ENCODE measurements at places on chromosomes 7 and 10.
A peak's percentile ranks its signal among the peaks of the same experiment; 100 is the strongest.

GRCh38 chr7:5647816-5648215, 133.6 kb downstream of the RNF216 start:
- no peak for DNase-seq

- no peak for DNase-seq
Measured at GRCh38 chr7:149736478-149737360, 36.7 kb downstream of the ZNF467 start.

GRCh38 chr10:106577266-106577665, 587.2 kb downstream of the SORCS1 start:
- no peak for DNase-seq

- DNase-seq: no peak
Measured at GRCh38 chr10:121436630-121437341, 161.5 kb downstream of the FGFR2 start.

- no peak for DNase-seq
Measured at GRCh38 chr7:52189153-52189778, 846.2 kb upstream of the POM121L12 start.

- DNase-seq: no peak
Measured at GRCh38 chr7:63071396-63071795, 927.3 kb upstream of the ZNF722 start.

DNA sequence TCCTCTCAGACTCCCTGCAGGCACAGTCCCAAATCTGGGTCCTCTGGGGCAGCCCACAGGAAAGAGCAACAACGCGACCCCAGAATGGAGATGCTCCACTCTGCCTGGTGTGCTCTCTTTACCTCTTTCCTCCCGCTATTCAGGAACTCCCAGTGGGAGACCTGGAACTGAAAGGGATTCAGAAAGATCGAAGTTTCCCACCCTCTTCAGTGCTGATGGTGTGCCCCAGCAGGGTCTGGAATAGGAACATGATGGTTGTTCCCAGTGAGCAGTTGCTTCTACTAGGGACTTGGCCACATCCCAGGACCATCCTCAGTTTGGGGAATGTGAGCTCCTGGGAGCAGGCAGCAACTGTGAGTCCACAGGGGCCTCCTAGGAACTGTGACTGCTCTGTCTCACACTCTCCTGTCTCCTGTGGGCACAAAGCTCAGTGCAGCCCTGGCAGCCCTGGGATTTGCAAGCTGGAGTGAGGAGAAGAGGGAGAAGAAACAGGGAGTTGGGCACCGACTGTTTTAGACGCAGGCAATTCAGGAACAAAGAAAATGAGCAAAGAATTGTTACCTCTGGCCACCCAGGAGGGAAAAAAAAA, 17.9 kb downstream of the OR6V1 start:
- no peak for DNase-seq

DNA sequence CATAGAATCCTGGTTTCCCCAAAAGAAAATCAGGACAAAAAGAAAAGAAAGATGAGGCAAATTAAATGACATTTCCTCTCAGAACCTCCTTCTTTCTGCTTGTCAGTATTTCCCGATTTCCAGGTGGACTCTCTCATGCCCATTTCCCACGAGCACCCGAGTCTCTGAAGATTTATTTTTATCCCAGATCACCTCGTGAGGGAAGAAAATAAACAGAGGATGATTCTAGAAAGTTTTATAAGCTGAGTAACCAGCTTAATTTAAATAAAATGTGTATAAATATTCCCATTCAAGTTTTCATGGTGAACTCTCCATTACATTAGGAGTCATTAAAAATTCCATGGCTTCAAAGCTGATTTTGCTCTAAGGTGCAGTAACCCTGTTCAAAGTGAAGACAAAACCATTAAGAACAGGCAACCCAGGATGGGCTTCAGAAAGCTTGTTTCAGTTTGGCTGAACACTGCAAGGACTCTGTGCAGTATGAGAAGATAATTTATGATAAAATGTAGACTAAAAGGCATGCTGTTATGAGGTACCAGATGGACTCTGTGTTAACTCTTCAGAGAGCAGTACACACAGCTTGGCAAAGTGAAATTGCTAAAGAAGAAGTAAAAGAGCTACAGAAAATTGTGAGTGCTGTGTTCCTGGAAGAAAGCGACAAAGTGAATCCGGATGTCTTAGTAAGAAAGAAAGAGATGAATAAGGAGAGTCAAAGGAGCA, 521.3 kb upstream of the LRRN3 start:
- DNase-seq: no peak

GRCh38 chr7:26691886-26692285, 172.5 kb downstream of the SKAP2 start:
- DNase-seq: no peak

- DNase-seq: no peak
Measured at GRCh38 chr10:37965006-37965405, 11.4 kb downstream of the ZNF25 start.

- DNase-seq: no peak
Measured at GRCh38 chr10:18523858-18524257, 127.5 kb downstream of the NSUN6 start.

DNA sequence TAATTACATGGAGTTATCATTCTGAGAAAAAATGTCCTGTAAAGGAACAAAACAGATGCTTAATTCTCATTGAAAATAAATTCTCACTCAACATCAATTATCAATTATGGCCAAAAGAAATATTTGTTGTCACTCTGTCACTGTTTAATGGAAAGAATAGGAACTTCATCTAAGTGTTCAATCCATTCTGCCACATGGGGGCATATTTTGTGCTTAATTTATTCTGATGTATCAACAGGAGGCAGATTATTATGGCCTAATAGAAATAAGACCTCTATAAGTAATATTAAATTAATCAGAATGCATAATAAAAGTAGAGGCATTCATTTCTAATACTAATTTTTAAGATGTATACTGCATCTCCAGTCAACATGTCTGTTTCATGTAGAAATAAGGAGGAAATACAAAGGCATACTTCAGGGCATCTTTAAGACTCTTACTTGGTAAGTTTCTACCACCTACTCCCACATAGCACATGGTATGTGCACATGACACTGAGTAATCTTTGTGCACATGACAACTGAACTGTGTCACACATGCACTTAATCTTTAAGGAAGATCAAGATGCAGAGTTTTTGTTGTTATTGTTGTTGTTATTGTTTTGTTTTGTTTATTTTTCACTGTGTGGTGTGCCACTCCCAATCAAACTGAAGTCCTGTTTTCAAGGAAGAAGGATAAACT, 420.4 kb upstream of the SEMA3A start:
- DNase-seq: no peak

DNA sequence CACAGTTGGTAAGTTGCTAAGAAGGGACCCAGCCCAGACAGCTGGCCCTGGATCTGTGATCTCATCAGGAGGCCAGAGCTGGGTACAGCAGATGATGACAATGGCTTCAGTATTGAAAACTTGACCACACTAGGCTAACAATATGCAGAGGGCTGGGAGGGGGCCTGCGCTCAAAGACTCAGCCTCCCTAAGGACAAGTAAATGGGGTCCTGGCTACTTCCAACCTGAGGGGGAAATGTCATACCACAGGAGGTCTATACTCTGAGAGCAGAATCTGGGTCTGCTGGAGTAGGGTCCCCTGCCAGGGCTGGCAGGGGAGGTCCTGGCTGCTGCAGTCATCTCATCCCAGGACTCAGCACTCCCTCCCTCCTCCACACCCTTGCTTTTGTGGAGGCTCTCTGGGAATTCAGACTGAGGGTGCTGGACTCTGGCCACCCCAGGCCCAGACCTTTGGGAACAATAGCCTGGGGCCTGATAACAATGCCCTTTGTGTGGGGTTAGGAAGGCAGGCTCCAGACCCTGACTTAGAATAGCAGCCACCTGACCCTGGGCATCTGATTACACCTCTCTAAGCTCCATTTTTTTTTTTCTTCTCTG, 1.4 kb downstream of the FXYD4 start:
- DNase-seq: no peak

- DNase-seq: no peak
Measured at GRCh38 chr10:36171953-36172940, 530.2 kb upstream of the FZD8 start.

- no peak for DNase-seq
Measured at GRCh38 chr7:149690688-149691446, 82.5 kb downstream of the ZNF467 start.

GRCh38 chr10:124665558-124665957, 78.6 kb downstream of the FAM53B start:
- DNase-seq: no peak

DNA sequence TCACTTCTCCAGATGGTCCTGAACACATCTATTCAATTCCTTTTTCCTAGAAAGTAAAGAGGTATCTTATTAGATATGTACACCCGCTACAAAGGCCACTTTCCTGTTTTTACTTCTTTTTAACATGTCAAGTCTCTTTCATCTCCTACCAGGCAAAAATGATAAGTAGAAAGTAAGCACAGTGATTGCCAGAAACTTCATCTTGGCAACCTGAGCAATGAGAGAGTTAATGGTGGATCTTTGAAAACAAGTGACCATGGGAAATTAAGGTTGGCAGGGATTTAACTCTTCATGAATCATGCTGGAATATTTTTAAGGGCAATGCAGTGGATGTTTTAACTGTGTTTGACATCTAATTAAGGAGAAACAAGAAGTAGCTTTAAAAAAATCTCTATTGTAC, 2.7 kb downstream of the SEMA3A start:
- no peak for DNase-seq

DNA sequence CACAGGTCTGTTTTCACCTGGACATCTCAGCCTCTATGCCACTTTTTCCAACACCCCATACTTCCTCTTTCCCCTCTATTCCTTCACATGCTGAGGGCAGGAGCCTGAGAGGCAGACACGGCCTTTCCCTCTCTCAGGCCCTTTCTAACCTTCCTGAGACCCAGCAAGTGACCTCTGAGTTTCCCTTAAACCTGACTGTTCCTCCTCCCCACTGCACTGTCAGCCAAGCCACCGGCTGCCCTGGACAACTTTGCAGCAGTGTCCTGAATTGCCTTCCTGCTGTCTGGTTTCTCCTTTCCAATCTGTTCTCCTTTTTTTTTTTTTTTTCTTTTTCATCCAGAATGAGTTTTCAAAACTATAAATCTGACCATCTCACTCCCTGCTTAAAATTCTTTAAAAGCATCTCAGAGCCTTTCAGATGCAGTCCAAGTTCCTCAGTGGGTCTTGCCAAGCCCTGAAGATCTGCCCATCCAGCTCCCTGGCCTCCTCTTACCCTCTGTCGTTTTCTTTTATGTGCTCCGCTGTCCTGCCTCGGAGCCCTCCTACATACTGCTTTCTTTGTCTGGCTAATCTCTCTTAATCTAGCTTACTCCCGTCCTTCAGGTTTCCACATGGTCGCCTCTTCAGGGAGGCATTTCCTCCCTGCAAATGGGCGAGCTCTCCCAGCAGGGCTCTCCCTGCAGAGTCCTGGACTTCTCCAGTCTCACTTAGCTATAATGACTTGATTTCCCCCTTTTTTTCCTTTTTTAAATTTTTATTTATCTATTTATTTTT, 30.5 kb downstream of the SLC13A4 start:
- DNase-seq: no peak

- no peak for DNase-seq
Measured at GRCh38 chr7:51027935-51028830, 245.5 kb upstream of the GRB10 start.

GRCh38 chr10:16646181-16647059, 124.7 kb upstream of the C1QL3 start:
- DNase-seq: no peak

GRCh38 chr7:5237286-5237685, 45.5 kb upstream of the SLC29A4 start:
- DNase-seq: no peak

DNA sequence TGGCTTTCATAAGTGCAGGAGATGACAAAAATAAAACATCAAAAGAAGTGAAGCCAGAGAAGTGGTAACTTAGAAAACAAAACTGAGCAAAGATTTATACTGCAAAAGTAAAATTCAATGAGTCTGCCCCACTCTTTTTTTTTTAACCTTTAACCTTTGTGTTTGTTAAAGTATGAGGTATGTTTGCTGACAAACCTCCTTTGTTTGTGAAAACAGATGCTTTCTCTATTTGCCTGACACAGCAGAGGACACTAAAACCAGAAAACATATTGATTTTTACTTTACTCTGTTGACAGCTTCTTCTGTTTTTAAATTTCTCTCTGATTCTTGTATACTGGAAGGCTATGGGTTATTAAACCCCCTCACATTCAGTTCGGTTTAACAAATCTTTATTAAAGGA, 57.6 kb downstream of the SGMS1 start:
- DNase-seq: no peak

- DNase-seq: peak; percentile 81
Measured at GRCh38 chr7:70728872-70729552, 402.9 kb upstream of the GALNT17 start.

DNA sequence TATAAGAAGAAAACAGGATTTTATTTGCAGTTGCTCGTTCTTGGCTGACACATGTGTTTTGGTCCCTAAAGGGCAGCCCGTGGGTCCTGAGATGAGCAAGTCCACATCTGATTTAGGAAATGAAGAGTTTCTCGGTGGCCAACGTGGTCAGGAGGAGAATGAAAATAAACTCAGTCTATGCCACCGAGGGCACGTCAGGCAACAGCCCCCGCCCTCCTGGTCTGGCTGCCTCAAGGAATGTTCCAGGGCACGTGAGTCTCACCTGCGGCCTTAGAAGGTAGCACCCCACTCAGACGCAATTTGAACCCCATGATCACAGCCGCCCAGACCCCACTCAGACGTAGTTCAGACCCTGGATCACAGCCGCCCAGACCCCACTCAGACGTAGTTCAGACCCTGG, 197.2 kb downstream of the ADARB2 start:
- no peak for DNase-seq

DNA sequence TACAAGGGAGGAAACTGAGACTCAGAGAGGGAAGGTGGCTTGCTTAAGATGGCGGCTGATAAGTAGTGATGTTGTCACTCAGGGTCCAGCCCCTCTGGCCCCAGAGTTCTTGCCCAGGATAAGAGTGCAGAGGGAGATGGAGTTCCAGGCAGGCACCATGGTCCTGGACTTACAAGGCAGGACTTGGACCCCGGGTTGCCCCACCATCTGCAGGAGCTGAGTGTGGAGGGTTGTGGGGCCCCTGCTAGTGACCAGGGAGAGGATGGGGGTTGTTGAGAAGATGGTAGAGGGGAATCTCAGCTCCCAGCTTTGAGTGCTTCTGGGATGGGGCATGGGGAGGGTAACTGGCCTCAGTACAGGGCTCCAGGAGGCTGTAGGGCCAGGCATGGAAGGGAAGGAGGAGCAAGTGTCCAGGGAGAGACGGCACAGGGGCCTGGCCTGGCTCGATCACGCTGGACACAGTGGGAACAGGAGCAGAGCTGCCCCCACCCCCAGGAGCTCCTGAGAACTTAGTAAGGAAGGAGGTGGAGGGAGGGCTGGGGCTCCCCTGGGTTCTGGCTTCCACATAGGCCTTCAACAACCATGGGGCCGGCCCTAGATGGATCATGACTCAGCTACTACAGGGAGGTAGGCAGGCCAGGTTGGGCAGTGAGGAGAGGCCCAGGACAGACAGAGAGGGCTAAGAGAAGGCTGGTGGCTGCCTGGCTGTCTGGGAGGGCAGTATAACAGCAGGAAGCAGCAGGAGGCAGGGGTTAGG, 28.2 kb downstream of the PPIF start:
- no peak for DNase-seq

DNA sequence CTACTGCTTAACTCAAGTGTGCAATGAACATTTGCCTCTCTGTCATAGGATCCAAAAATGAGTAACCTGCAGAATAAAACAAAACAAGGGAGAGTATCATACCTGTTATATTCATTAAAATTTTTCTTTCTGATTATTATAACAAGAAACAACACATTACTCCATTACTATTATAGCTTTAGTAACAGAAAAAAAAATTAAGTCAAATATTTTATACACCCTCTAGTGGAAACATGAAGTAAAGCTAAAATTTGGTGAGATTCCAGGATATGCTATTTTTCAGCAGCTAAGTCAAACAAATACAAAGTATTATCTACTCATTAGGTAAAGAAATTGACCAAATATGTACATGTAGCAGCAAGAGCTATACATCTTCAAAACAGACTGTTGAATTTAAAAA, 56.3 kb downstream of the PDZD8 start:
- no peak for DNase-seq
